Osteoblast (primary cell): ENCODE measurements at places on chromosomes 5 and 9. TPM values are rescaled to one million over a fixed set of nuclear protein-coding genes. Genes with fewer than 3 reads are reported as not detected.

PCDHA2 gene
- under 0.01 and 0.29 TPM in 2 replicates for total RNA-seq

RNF180 gene
- 10.5 and 12.7 TPM in 2 replicates for total RNA-seq

DNA sequence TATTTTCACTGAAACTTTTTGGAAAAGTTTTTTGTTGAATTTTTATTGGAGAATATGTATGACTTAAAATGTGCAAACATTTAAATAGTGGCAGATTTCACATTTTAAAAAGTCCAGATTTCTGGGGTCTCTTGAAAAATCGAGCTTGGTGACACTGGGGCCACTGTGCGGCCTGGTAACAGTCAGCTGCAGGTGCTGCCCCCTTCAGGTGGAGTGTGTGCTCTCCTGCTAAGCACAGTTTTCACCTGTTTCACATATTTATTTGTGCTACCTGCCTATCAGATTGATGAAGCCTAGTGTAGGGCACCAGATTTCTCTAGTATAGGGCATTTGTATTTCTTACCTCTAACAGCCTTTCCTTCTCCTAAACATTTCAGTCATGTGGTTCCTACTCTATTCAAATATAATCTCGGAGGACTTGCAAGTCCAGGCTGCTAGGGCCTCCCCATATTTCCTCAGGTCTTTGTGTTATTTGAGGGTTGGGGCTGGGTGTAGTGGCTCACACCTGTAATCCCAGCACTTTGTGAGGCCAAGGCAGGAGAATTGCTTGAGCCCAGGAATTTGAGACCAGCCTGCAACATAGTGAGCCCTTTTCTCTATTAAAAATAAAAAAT, 95.8 kb upstream of the KLF9 start:
- DNase-seq: no peak

DNA sequence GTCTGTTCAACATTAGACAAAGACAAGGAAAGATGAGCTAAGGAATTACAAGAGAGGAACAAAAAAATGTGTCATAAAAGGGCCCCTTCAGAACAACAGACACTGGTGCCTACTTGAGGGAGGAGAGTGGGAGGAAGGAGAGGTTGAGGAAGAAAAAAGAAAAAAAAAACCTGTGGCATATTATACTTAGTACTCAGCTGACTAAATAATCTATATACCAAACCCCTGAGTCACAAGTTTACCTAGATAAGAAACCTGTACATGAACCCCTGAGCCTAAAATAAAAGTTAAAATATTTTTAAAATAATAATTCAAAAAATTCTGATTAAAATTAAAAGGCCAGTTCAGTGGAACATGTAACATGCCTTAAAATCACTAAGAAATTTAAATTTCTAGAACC, 107.3 kb downstream of the MTREX start:
- DNase-seq: no peak

DNA sequence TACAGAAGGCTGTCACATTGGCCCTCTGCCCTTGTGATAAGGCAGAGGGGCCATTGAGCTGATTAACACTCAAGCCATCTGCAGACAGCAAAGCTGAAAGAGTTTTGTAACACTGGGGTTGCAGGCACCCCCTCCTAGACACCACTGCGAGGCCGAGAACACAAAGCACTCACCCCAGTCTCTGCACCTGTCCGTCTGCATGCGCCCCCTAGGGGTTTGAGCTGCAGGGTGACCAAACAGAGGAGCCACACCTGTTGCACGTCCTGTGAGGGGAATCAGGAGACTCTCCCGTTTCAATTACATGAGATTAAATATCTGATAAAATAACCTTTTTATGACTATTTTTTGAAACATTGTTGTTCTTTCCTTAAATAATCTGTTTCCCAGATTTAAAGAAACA, 1180.4 kb downstream of the CDH9 start:
- DNase-seq: no peak

ARSB gene
- total RNA-seq: 33.6 and 38.4 TPM in 2 replicates

- DNase-seq: no peak
Observed at GRCh38 chr5:127280491-127281220, 9.9 kb upstream of the MEGF10 start.

CIZ1 gene
- total RNA-seq: 33.7 and 40.1 TPM in 2 replicates

PCDHB7 gene
- total RNA-seq: 2.2 and 2.4 TPM in 2 replicates

IL33 gene
- under 0.01 TPM in 1 of 2 replicates, not detected in the other for total RNA-seq

- peak; percentile 80 for DNase-seq
Observed at GRCh38 chr5:1536322-1536845, 12.6 kb upstream of the LPCAT1 start.

TMC1 gene
- under 0.01 TPM in 1 of 2 replicates, not detected in the other for total RNA-seq

DNA sequence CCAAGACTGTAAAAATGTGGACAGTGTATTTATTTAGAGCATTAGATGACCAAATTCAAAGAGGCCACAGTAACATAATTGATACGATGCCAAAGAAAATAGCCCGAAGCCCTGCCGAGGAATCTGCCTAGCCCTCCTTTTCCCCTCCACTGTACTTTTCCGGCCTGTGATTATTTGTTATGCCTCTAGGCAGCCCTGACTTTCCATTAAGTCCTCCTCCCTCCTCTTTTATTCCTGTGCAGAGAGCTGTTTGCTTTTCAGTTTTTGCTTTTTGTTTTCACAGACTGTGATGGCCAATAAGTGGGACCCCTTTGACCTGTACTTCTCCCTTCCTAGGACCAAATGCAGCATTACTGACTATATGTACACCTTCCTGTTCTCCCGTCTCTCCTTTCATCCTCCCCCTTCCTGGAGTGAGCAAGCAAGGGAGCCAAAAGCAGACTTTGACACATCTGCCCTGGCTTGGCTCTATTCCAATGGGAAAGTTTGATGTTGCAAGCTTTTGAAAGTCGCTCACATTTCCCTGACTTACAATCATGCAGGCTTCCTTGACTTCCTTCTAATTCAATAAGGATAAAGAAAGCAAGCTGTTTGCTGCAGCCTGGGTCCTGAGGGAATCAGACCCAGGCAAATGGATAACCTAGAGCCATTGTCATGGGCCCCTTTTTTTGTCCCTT, 76.1 kb downstream of the NREP start:
- peak; percentile 46 for DNase-seq

LCP2 gene
- total RNA-seq: not detected in 2 replicates

CTSL gene
- total RNA-seq: 384 and 396 TPM in 2 replicates

AFF4 gene
- 79.0 and 83.2 TPM in 2 replicates for total RNA-seq

GRCh38 chr5:36638056-36638455, 31.6 kb downstream of the SLC1A3 start:
- no peak for DNase-seq

PDGFRB gene
- 531 and 567 TPM in 2 replicates for total RNA-seq

RASEF gene
- 1.4 and 2.1 TPM in 2 replicates for total RNA-seq

FRMD3 gene
- total RNA-seq: 0.36 TPM in 1 of 2 replicates, not detected in the other

TAF1L gene
- total RNA-seq: not detected in 2 replicates
